Inflammatory macrophage treated with lipopolysaccharide for 1 hour (primary cell): ENCODE measurements at places on chromosomes 6 and 20.

DNA sequence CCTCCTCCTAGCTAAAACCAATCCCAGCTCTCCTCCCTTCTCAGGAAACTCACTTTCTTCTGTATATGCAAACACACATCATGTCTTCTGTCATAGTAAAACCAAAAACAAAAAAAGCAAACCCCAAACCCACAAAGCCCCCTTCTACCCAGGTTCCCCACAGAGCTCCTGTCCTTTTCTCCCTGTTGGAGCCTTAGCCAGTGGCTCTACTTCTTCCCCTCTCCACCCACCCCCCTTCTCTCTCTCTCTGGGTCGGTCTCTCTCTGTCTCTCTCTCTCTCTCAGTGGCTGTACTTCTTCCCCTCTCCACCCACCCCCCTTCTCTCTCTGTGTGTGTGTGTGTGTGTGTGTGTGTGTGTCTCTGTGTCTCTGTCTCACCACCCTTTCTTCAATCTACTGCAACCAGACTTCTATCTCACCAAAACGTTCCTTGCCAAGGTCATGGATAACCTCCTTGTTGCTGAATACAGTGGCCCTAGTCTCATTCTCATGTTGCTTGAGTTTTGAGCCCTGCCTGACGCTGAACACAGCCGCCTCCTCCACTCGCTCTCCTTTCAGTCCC is 8.7 kb upstream of the OSER1 start:
- DNase-seq: no peak

DNA sequence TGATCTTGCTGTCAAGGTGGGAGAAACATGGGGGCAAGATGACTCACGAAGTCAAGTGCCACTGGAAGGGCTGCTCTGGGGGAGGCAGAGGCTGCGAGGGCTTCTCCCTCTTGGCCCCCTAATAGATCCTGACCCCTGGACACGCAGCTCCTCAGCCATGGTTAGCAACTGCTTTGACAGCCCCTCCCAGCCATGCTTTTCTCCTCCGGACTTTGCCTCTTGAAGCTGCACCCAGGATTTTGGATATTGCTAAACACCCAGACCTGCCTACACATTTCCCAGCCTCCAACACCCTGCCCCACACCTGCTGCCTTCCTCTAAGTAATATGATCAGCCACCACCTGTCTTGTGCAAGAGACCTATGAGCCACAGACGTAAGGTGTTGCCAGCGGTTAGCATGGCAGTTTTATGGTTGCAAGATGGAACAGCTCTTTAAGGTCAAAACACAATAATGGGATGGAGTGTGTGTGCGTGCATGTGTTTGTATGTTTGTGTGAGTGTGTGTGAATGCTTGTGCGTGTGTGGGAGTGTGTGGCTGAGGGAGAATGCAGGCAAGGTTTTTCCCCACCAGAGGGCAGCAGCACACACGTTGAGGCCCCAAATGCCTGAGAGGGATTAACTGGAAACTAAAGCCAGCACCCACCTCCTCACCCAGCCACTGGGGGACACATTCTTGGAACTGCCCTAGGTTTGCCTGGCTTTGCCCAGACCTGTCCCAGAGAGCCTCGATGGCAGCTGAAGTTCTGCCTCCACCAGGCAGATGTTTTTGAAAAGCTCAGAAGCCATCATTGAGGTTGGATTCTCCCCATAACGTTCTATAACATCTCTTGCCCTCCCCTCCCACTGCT is 2.5 kb downstream of the IP6K3 start:
- peak; percentile 86 for DNase-seq

DNA sequence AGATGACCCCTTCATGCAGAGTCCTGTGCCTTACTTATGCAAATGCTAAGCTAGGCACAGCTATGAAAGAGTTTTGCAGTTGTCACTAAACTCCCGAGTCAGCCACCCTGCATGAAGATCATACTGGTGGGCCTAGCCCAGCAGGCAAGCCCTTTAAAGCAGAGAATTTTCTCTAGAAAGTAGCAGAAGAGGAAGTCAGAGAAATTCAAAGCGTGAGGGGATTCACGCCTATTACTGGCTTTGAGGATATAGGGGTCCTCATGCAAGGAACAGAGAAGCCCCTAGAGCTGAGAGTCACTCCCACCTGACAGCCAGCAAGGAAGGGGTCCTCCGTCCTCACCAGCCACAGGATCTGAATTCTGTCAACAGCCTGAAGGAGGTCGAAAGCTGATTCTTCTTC is 54.6 kb downstream of the MYB start:
- no peak for DNase-seq

DNA sequence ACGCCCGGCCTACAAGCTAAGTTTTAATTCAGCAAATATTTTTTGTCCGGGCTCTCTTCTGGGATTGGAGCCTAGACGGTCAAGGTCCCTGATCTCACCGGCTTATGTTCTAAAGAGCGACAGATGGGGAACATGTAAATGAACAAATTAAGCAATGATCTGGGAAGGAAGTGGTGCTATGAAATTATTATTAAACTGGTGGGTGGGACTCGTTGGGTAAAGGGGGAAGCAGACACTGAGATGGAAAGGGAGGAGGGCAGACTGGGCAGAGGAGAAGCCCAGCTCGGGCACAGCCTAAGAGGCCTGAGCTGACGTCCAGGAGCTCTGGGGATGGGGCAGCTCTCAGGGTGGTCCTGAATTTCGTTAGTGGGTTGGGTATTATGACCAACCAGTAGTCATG is 81.8 kb upstream of the AGPAT4 start:
- peak; percentile 70 for DNase-seq

DNA sequence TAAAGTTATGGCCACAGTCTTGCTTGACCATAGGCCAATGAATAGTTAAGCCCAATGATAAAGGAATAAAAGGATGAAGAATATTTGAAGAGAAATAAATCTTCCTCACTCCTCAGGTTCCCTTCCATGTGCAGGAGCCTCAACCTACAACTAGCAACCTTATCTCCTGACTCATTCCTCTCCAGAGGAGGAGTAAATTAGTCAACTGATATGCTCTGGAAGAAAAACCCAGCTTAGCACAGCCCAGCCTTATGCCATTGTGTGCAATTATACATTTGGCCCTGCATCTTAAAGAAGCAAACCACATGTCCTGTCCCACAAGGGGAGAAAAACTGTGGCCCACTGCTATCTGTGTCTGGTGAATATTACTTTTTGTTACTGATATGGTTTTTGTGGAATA is 82.1 kb downstream of the PHIP start:
- DNase-seq: no peak
